ENCODE measurements at places on chromosomes 11 and 22. TPM values are rescaled to one million over a fixed set of nuclear protein-coding genes. Genes with fewer than 3 reads are reported as not detected.

The OR8G1 gene
- total RNA-seq = not detected

DNA sequence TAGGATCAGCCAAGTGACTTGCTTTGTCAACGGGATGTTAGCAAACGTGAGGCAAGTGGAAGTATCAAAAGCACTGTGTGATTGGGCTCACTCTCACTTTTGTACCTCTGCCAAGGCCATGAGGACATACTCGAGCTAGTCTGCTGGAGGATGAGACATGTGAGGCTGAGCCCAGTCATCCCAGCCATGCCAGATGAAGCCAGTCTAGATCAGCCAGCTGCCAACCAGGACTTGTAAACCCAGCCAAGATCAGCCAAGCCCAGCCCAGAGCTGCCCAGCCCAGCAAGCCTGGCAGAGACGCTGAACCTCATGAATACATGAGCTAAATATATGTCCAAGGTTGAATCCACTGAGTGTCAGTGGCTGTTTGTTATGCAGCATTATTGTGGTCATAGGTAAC is 369.7 kb downstream of the MN1 start:
- DNase-seq = no peak
- H3K4me3 ChIP-seq = no peak overlapping the region
- H3K36me3 ChIP-seq = no peaks in the 10 kb centered on the region
- H3K4me1 ChIP-seq = no peaks in the 10 kb centered on the region
- no peak overlapping the region for H3K27ac ChIP-seq

The FAM181B gene
- 1.3 TPM for total RNA-seq

The LMO2 gene
- 60.6 TPM for total RNA-seq

- H3K27ac ChIP-seq = peak overlapping the region; percentile 93
- H3K4me1 ChIP-seq = no peaks in the 10 kb centered on the region
- no peak for DNase-seq
- H3K36me3 ChIP-seq = no peaks in the 10 kb centered on the region
- no peaks in the 10 kb centered on the region for H3K27me3 ChIP-seq
These were observed 576 bp upstream of the SC5D start for GRCh38 chr11:121291896-121292494.

Data from kidney (tissue), 22 donors.